ENCODE measurements at places on chromosomes 1 and 21.

DNA sequence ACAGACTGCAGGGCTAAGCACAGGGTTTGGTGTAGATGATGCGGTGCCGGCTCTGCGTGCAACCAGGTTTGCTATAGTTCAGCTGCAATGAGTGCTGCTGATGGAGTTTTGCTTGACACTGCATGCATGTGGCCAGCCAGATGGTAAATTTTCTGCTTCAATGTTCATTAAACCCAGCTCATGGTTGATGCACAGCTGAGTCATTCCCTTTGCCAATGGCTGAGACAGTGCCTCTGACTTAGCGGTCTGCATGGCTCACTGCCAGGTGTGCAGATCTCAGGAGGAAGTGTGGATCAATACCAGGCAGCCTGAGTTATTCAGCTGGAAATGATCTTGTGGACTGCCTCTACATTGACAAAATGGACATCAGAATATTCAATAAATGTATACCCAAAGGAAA, 172.7 kb upstream of the ZP4 start:
- DNase-seq = no peak

- peak; percentile 21 for DNase-seq
Observed at GRCh38 chr1:158145173-158145719, 35.4 kb upstream of the CD1D start.

- DNase-seq = no peak
Observed at GRCh38 chr1:84947536-84948410, 49.1 kb downstream of the MCOLN2 start.

- no peak for DNase-seq
Observed at GRCh38 chr1:243601720-243602119, 248.3 kb downstream of the AKT3 start.

DNA sequence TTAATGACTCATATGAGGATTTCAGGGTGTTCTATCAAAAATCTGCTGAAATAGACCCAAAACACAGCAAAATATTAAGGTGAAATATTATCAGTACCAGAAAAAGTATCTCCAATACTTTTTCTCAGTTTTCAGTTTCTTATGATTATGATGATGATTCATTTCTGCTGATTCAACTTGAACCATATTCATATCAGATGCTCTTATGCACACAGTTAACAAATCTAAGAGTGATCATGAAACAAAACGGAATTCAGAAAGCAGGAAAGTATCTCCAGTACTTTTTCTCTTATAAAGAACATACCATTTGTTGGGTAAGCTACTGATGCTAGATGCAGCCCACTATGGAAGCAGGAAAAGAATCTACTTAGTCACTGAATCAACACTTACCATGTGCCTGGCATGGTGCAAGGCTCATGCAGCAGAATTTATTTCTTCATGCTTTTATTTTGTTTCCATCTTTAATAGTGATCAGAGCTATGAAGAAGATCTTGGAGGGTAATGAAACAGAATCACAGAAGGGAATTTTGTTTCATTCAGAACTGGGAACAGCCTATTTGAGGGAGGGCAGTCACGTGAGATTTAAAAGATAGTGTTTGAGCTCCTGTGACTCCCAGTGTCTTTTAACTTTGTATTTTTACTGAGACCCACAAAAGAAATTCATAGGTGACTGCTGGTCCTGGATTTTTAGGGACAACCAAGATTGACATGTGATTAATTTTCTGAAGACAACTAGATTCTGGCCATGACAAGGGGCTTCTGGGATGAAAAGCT, 480.6 kb downstream of the SETD4 start:
- no peak for DNase-seq

- no peak for DNase-seq
Observed at GRCh38 chr1:32889731-32890278, 3.5 kb downstream of the HPCA start.

- DNase-seq = no peak
Observed at GRCh38 chr1:230861489-230861888, 6.8 kb downstream of the C1orf198 start.

DNA sequence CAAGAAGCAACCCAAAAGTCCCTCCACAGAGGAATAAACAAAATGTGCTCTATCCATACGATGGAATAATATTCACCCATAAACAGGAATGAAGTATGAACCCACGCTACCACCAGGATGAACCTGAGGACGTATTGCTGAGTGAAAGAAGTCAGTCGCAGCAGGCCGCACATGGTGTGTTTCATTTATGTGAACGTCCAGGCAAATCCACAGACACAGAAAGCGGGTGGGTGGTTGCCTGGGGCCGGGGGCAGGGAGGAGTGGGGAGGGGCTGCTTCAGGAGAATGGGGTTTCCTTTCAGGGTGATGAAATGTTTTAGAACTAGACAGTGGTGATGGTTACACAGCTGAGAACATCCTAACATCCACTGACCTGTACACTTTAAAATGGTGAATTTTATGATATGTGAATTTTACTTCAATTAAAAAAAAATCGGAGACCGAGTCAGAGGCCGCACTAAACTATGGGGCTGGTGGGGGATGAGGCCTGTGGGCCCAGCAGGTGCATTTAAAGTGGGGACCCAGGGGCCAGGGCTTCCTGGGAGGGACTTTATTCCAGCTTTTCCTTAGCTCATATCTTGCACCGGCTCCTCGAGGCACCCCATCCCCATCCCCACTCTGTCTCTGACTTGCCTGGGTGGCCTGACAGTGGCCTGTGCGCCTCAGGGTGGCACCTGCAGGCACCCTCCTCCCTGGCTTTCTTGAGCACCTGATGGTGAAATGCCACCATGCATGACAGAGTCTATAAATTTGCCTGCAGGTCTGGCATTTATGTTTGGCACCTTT, 392.6 kb upstream of the VAMP3 start:
- DNase-seq = no peak

DNA sequence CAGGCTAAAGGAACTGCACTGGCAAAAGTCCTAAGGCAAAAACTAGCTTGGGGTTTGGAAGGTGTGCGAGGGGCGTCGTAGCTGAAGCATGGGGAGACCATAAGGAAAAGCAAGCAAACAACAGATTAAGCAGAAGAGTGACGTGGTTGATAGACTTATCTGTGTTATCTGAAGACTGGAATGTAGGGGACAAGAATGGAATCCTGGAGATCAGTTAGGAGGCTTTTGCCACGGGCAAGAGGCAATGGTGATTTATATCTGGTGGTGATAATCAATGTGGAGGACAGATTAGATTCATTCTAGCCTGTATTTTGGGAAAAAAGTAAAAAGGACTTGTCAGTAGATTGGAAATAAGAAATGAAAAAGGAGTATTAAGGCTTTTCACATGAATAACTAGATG, 97.4 kb downstream of the ITSN1 start:
- no peak for DNase-seq

DNA sequence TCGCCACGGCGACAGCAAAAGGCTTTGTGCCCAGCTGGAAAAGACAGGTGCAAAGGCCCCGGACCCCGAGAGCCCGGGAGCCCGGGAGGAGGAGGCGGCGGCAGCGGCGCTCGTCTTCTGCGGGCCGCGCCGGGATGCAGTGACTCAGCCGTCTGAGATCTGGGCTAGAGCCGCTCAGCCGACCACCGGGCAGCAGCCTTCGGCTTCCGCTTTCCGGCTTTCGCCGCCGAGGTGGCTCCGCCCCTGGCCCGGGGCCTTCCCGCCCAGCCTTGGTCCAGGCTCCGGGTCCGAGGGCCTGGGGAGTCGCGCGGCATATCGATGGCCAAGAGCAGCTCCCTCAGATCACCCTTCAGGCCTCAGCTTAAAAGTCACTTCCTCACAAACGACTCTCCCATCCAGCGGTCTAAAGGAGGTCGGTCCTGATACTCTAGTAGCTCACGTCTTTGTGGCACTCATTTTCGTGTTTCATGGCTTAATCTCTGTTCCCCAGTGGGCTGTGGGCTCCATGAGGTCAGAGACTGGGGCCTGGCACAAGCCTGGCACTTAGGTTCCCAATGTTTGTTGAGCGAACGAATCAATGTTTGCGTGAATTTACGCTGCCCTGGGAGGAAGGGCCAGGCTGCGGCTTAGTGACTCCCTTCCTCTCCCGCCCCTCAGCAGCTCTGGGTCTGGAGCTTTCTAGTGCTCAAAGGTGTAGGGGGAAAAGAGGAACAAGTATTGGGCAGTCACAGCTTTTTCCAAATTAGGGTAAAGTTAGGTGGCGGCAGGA, at the start of gene PHTF1:
Gene PHTF1 (minus strand): TSS at position 154 of the 769 bp plus-strand sequence. CDS start 783 bp downstream, outside the sequence.
- peak; percentile 60 for DNase-seq

- DNase-seq = no peak
Observed at GRCh38 chr1:158943059-158943458, 11.7 kb downstream of the PYHIN1 start.

DNA sequence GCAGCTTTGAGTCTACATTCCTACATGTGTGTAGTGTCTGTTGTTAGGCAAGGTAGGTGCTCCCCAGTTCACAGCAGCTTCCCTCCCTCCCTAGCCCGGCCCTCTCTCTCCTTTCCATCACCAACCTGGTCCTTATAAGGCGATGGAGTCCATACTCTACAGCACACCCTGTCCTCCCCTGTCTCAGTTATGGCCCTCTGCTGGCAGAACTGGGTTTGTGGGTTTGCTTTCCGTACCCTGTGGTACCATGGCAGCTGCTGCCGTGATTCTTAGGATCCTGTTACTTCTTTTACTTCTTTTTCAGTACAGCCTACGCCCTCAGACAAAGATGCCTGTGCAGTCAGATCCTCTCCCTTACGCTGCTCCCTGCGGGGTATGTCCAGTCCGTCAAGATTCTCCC, 31.7 kb downstream of the AK5 start:
- no peak for DNase-seq

DNA sequence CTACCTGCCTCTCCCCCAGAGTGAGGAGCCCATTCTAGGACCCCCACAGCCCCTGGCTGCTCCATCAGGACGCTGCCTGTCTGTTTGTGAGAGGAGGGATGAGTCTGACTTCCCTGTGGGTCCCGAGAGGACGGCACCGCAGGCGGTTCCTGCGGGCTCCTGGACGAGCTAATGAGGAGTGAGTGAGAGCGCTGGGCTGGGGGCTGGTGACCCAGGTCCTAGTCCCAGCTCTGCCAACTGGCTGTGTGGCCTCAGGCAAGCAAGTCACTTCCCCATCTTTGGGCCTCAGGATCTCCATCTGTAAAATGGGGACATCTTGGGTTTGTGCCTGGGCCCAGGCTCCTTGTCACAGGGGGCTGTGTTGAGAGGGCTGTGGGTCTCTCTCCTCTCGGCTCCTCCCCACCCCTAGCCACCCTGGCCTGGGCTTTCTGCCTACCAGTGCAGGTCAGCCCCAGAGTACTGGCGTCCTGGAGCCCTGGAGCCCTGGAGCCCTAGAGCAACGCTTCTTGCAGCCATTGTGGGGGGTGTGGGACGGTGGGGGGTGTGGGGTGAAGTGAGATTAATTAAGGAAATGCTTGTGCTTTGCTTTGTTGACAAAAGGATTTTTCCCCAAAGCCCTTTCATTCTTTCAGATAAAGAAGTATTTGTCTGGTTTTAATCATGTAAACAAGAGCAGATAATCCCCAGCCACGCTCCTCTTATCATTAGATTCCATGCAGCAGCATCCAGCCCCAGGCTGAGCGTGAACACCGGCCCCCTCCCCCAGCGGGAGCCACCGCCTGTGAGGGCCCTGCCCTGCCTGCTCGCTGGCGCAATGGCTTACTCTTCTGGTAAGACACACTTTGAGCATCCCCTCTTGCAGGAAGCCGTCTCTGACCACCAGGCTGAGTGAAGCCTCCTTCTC, 26.8 kb downstream of the SLC1A7 start:
- DNase-seq = no peak

- peak; percentile 80 for DNase-seq
Observed at GRCh38 chr21:14270631-14271030, 54.7 kb downstream of the RBM11 start.

DNA sequence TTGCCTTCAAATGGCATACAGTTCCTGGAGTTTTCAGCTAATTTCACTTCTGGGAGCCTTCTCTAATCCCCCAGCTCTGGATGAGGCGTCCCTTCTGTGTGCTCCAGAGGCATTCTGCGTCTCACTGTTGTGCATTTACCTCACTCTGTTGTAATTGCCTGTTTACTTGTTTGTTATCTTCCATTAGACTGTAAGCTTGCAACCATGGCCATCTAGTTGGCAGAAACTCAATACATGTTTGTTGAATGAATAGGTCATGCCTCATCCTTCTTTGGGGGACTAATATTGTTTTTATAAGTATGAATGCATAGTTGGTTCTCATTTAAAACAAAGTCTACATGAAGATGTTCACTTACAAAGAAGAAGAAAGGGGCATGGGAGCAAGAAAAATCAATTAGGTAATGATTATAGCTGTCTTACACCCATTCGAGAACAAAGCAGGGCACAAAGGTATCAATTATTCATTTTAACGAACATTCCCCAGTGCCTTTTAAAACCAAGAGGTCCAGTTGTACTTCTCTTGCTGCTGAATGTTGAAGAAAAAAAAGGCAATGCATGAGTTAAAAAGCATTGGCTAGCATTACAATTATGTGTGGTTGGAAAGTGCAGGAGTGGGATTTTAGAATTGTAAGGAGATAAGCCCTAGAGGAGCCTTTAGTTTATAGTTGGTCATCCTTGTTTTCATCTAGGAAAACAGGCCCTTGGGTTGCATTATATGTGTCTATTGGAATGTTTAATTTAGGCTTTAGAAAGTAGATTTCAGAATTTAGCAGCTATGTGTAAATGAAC, 6.0 kb downstream of the RGL1 start:
- DNase-seq = no peak

DNA sequence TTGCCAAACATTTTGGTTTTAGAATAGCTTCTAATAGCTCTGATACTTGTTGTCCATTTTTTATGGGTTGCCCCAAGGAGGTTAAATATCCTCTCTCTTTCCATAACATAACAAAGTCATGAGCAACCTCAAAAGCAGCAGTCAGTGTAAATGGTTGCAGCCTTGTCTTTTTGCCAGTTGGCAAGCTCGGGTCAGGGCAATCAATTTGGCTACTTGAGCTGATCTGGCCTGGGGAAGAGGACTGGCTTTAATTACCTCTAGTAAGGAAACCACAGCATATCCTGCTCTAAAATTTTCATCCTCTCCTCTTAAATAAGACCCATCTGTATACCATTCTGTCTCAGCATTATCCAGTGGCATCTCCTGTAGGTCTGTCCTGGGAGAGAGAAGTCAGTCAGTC, 21.2 kb upstream of the FMO4 start:
- DNase-seq = no peak

GRCh38 chr1:208351838-208352237, 107.7 kb upstream of the PLXNA2 start:
- DNase-seq = no peak

DNA sequence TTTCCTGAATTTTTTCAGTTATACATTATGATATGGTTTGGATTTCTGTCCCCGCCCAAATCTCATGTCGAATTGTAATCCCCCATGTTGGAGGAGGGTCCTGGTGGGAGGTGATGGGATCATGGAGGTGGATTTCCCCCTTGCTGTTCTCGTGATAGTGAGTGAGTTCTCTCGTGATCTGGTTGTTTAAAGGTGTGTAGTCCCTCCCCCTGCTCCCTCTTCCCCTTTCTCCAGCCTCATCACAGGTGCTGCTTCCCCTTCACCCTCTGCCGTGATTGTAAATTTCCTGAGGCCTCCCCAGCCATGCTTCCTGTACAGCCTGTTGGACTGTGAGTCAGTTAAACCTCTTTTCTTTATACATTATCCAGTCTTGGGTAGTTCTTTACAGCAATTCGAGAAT, 93.2 kb upstream of the HNRNPU start:
- DNase-seq = no peak

All from hematopoietic multipotent progenitor cell treated with erythropoietin and hydrocortisone succinate and interleukin-3 and kit ligand, for 17 days (in vitro differentiated cells).